ENCODE measurements at places on chromosomes 2 and 18.

DNA sequence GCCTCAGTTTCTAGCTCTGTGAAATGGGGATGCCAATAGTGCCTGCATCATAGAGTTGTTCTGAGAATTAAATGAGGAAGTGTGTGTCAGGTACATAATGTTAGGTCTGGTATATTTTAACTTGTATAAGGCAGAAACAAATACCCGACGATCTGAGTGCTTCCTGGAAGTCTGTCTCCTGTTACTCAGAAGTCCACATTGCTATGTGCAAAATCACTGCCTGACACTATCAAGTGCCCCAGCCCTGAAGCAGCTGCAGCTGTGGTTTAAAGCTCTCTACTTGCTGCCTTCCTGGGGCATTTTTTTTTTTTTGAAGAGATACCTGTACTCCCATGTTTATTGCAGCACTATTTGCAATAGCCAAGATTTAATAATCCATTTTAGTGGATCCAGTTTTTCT is 125.3 kb downstream of the SLC4A3 start:
- DNase-seq: no peak

DNA sequence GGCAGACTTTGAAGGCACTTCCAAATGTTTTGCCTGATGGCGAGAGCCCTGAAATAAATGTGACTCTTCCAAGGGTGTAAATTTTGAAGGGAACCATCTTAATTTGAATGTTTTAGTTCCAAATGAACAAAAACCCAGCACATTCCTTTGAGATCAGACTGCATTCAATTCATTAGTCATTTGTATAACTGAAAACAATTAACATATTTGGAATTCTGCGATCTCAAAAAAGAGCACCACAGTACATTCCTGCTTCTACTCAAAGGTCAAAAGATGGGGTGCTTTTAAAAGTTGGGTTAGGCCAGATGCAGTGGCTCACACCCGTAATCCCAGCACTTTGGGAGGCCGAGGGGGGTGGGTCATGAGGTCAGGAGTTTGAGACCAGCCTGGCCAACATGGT is 38.2 kb upstream of the CHRNA1 start:
- DNase-seq: no peak

DNA sequence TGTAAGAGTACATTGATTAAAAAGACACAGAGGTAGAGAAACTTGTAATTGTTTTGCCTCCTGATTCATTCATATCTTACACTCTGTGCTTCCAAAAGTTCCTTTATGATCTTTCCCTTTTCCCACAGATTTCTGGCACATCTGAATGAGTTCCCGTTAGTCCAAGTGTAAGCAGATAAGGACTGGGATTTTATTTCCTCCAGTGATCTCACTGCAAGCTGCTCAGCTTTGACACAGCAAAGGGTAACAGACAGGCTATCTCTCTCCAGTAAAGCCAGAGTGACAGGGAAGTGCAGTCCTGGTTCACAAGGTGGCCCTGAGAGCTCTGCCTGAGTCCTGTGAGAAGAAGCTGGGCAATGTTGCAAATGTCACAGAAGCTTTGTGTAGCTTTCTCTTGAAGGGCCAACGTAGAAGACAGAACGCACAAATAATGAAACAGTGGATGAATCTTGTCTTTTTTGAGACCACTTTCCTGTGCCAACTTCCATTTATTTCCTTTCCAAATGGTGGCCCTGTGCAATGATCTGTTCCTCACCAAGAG is 32.5 kb upstream of the KCNE4 start:
- no peak for DNase-seq

GRCh38 chr18:3710712-3711301 is 260.8 kb downstream of the TGIF1 start:
- DNase-seq: peak; percentile 69

GRCh38 chr2:57821088-57821487 is 225.5 kb upstream of the VRK2 start:
- DNase-seq: no peak

DNA sequence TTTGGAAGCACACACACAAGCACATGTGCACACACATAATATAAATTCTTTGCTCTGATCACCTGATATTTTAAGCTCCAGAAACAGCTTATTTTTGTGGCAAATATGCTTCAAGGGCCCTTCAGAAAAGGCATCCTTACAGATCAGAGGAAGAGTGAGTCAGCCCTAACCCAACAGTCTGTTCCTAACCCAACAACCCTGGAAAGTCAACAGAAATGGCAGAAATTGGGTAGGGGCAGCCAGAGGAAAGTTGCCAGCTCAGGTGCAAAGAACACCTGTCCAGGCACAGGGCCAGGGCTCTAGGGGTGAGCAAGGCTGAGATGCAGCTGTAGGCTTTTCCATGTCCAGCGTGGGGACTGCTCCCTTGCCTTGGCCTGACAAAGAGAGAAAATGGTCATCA is 6.4 kb upstream of the NCKAP5 start:
- DNase-seq: no peak

GRCh38 chr2:48313036-48313877 is 216.7 kb upstream of the STON1 start:
- DNase-seq: no peak

Data from pancreas (tissue), 10 donors.